ENCODE measurements at places on chromosomes 6 and 20. TPM values are rescaled to one million over a fixed set of nuclear protein-coding genes. Genes with fewer than 3 reads are reported as not detected.
A peak's percentile ranks its signal among the peaks of the same experiment; 100 is the strongest.

Gene DNAH8
- not detected for total RNA-seq

DNA sequence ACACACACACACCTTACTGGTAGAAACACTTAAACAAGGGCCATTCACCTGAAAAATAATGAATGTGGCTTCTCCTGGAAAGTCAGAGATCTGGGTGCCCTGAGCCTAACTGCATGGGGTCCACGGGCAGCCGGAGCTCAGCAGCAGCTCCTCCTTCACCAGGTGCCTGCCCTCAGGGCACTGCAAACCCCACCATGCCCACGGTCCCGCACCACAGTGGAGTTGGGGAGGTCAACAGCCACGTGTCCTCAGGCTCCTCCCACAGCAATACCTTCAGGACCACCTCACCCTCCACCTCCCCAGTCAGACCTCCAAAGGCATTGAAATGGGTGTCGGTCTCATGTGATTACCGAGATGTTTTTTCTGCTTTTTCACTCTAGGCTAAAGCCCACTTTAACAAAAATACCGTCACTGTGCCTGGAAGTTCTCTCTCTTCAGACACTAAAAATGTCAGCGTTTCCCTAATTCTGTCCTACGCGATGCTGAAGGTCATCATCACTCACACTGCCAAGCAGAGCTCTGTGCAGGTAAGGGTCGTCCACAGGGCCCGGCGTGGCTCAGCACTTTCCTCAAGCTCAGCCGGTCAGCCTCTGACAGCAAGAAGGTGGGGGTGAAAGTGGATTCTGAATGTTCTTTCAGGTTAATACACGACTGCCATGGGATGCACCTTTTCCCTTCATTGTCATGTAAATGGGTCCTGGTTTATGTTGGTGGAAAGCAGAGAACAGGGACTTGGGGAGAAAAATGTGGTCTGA lies 48.9 kb downstream of the CDK5RAP1 start:
- no peak for DNase-seq

- DNase-seq = no peak
Observed at GRCh38 chr6:93418033-93418407, 1.3 kb downstream of the EPHA7 start.

DNA sequence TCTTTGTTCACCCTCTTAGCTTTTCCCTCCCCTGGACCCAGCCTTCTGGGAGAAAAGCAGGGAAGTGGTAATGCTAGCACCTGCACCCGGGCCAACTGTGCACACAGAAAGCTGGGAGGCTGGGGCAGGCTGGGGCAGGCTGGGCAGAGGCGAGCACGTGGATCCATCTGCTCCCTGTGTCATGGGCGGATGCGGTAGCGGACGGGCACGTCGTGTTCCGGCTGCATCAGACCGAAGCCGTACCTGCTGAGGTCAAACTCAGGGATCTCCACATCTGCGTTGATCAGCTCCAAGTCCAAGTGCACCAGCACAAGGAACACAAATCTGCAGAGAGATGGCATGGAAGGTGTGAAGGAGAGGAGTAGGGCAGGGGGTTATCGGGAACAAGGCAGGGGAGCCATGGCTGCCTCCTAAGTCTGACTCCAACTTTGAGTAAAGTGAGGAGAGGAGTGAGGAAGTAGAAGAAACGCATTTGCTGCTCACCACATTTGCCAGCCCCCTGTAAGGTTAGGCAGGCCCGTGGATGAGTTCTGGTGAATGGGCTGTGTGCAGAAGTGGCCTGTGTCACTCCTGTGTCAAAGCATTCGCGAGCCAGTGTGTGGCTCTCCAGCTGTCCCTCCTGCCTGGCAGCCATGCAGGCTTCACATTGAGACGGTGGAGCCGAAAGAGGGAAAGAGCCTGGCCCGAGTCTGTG lies 25.4 kb upstream of the KCNB1 start:
- DNase-seq = no peak

Gene BTN1A1
- not detected for total RNA-seq

DNA sequence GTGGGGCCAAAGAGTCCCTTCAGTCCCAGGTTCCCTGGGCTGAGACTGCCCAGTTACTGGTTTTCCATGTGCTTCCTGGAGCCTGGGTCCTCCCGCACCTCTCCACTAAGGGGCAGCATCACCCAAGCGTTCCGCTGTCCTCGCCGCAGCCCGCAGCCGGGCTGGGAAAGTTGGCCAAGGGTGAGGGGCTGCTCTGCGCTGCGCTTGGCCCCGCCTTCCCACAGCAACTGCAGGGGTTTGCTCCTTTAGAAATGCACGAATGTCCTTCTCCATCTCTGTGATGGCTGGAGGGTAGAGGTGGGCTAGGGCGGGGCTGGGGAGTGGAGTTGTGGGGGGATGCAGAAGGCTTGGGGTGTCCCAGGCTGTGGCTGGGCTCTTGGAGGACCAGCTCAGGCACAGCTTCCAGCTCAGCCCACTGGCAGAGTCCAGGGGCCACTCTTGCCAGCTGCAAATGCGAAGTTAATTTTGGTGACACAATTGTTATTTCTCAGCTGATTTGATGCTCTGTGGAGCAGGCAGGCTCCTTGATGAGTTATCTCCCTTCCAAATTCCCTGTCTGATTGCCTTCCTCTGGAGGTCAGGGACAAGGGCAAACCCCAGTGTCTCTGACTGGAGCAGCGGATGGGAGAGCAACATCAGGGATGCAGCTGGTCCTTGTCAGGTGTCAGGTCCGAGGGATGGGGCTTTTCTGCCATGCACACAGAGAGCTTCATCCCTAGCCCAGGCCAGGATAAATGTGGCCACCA lies 63.2 kb downstream of the NOL4L start:
- DNase-seq = peak; percentile 51

DNA sequence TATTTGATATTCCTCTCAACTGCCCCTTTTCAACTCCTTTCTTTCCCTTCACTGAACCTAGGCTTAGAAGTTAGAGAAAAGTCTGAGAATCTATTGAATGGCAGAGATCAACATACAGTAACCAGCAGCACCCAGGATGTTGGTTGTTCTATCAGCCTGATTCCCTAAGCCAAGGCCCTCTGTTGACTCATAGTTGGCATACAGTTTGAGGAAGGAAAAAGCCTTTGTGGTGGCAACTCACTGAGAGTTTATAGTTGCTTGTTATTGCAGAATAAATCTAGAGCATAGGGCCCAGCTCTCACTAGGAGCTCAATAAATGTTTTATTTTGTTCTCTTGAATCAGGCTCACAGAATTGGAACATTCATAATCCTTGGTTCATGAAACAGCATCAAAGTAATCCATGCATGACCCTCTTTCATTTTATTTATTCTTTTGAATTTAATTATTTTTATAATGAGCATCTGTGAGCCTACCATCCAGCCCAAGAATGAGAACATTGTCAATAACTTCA lies 119.1 kb upstream of the ADGRF1 start:
- no peak for DNase-seq

GRCh38 chr6:78749326-78749725 lies 118.0 kb upstream of the IRAK1BP1 start:
- no peak for DNase-seq

Gene KCNK5
- total RNA-seq = 41.5 TPM

Gene C2
- 1.4 TPM for total RNA-seq

GRCh38 chr6:169738976-169739529 lies 12.3 kb downstream of the DYNLT2 start:
- no peak for DNase-seq

- DNase-seq = no peak
Observed at GRCh38 chr6:20791944-20792343, 257.7 kb downstream of the CDKAL1 start.

Gene NRN1
- total RNA-seq = 0.75 TPM

GRCh38 chr6:92550501-92550900 lies 868.9 kb downstream of the EPHA7 start:
- no peak for DNase-seq

- DNase-seq = no peak
Observed at GRCh38 chr6:148500402-148500801, 157.8 kb downstream of the SASH1 start.

GRCh38 chr6:44494011-44494501 lies 106.5 kb downstream of the CDC5L start:
- DNase-seq = no peak

GRCh38 chr6:51474022-51474975 lies 613.1 kb downstream of the PKHD1 start:
- no peak for DNase-seq

GRCh38 chr6:135909737-135910387 lies 58.4 kb downstream of the PDE7B start:
- peak; percentile 51 for DNase-seq

DNA sequence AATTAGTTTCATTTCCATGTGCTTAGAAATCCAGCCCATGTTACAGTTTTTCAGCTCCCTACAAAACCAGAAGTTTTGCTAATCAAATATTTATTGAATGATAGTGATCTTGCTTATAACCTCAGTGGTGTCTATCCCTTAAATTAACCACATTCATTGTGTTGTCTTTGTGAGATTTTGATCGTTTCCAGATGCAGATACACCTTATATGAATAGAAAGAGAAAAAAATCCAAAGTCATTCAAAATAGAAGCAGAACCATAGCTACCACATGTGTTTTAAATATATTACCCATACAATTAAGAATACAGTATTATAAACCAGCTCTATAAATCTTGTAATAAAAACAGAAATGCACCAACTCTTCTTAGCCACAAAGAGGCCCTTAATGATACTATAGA lies 60.6 kb upstream of the RREB1 start:
- DNase-seq = no peak

DNA sequence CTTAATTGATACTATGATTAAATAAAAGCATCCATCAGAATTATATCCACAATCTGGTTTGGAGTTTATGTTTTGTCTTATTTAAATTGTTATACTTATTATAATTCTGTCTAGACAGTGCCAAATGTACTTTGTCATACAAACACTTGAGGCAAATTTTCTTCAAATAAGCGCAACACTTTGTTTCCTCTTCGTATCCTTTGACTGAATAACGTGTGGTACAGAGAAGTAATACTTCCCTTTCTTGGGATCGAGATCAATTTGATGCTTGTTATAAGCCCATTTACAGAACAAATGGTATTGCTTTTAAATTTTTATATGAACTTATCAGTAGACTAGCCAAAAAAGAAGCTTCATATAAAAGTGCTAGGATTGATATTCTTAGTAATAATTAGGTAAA lies 111.0 kb downstream of the ATG5 start:
- no peak for DNase-seq

DNA sequence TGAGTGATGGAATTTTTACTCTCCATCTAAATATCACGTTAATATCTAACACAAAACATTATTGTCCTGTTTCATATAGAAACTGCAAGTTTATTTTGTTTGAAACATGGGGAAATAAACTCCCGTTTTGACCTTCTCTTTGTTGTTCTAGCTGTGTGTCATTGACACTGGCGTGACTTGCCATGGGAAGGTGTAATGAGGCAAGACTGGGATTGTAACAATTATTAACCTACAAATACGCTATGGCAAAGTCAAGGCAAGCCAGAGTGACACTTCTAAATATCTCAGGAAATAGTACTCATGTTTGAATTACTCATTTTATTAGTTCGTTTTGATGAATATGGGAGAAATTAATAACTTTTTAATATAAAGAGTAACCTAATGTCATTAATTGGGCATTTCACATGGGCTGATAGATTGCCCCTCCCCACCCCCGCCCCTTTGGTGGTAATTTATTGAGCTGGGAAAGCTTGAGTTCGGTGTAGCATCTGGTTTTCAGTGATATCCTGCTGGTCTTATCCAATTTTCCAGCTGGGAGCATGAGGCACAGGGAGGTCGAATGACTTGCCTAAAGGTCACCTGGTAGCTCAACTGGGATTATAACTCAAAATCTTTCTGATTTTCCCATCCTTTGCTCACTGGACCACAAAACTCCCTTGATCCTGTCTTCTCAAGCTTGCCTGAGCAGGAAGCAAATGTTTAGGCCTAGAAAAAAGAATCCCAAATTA lies 380.6 kb upstream of the JAG1 start:
- no peak for DNase-seq

- DNase-seq = no peak
Observed at GRCh38 chr6:80433010-80433672, 326.7 kb downstream of the BCKDHB start.

Gene IL17F
- not detected for total RNA-seq
